ENCODE measurements at places on chromosomes 4 and X.
A peak's percentile ranks its signal among the peaks of the same experiment; 100 is the strongest.

- DNase-seq: no peak
Measured at GRCh38 chr4:61461956-61462355, 261.8 kb downstream of the ADGRL3 start.

GRCh38 chr4:43325220-43325967 lies 432.9 kb downstream of the GRXCR1 start:
- peak; percentile 29 for DNase-seq

GRCh38 chr4:25233194-25233593 lies 639 bp upstream of the PI4K2B start:
- DNase-seq: no peak

GRCh38 chr4:186097386-186097785 lies 7.1 kb upstream of the FAM149A start:
- DNase-seq: no peak

DNA sequence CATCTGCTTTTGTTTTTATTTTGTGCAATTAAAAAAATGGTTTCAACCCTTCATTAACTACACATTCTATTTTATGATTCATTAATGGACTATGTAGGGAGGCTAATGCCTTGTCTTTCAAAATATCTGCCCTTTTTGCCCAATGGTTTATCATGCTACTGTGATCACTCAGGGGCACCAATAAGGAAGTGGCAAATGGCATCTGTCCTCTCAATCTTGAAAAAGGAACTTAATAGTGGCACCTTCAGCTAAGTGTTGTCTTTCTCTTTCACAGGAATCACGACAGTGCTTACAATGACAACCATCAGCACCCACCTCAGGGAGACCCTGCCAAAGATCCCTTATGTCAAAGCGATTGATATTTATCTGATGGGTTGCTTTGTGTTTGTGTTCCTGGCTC lies 57.1 kb downstream of the COMMD8 start:
- no peak for DNase-seq

GRCh38 chrX:148960060-148960459 lies 459.6 kb downstream of the AFF2 start:
- DNase-seq: no peak

- no peak for DNase-seq
Measured at GRCh38 chrX:120668357-120668756, 38.5 kb upstream of the C1GALT1C1 start.

- peak; percentile 23 for DNase-seq
Measured at GRCh38 chr4:132642016-132642817, 506.9 kb upstream of the PCDH10 start.

GRCh38 chr4:152342293-152342692 lies 193.6 kb downstream of the FBXW7 start:
- DNase-seq: peak; percentile 40

DNA sequence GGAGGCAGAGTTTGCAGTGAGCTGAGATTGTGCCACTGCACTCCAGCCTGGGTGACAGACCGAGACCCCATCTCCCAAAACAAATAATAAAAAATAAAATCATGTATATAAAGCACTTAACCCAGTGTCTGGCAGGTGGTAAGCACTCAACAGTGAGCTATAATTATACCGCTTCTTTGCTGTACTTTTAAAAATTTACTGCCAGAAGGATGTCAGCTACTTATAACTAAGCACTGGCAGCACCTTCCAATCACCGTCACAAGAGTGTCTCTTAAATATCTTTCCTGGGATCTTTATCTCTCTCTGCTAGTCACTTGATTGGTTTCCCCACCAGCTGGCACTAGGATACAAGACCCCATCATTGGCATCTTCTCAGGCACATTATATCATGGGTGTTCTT lies 53.9 kb upstream of the DAPP1 start:
- no peak for DNase-seq

DNA sequence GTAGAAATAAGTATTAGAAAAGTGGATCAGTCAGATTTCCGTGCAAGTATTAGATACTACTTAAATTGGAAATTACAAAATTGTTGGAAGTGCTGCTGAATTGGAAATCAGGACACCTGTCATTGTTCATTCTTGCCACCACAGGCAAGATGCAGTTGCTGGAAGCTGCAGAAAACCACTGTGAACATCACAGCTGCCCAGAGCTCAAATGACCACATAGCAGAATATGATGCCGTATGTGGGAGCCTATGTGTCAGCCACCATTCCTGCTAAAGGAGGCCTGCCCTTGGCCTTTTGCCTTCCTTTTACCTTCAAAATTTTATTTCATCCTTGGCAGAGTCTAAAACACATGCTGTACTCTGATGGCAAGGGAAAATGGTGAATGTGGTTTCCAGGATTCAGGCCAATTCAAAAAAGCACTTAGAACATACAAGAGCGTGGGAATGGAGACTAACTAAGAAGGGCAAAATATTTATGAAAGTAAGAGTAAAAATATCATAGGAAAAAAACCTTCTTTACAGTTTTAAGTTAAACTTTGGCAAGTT lies 1005.5 kb upstream of the GRID2 start:
- DNase-seq: no peak

DNA sequence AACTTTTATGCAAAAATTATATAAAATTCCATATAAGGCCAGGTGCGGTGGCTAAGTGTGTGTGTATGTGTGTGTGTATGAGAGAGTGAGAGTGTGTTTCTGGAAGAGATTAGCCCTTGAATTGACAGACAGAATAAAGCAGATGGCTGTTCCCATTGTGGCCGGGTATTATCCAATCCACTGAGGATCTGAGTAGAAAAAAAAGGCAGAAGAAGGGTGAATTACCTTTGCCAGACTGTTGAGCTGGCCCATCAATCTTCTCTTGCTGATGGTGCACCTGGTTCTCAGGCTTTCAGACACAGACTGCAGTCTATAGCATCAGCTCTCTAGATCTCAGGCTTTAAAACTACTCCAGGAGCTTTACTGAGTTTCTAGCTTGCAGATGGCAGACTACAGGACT lies 92.2 kb upstream of the SLIT2 start:
- DNase-seq: no peak

DNA sequence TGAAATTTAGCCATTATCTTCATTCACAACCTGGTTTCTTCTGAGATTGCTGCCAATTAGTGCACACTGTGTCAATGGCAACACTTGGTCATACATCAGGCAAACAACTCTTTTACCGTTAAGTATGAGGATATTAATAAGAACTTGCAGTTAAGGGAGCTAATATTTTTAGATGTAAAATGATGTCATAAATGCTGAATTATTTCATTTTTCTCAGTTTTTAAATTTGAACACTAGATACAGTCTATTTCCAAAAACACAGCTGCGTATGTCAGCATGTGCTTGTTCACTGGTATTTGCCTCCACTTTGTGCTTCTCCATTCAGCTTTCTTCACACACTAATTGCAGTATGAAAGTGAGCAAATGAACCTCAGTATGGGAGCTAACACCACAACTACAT lies 1.6 kb downstream of the KLHL13 start:
- no peak for DNase-seq

- peak; percentile 56 for DNase-seq
Measured at GRCh38 chrX:716136-716535, 85.5 kb downstream of the SHOX start.

DNA sequence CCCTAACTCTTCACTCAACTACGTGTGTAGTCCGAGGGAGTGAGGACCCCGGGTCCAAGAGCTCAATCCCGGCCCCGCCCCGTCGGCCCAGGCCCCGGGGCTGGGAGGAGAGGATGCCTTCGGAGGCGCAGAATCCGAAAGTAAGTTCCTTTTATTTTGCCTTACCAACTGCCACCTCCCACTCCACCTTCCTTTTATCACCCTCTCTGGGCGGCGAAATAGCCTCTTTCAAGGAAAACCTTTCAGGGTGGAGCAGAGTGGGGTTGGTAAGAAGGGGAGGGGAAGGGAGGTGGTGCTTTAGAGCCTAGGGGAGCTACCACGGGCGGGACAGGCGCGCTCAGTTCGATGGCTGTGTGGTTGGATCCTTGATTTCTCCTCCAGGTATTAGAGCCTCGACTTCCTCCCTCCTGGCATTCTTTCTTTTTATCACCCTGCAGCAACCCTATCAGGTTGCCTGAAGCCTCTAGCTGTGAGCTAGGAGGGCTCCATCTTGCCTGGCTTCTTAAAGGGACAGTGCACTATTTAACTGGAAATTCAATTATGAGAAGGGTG lies 191.2 kb downstream of the RRAGB start:
- DNase-seq: peak; percentile 0

GRCh38 chr4:189092581-189092980 lies 848.1 kb upstream of the FRG1 start:
- peak; percentile 46 for DNase-seq

- no peak for DNase-seq
Measured at GRCh38 chrX:24528605-24529004, 63.5 kb downstream of the PDK3 start.

GRCh38 chr4:182140547-182140946 lies 102.7 kb upstream of the TENM3 start:
- no peak for DNase-seq

DNA sequence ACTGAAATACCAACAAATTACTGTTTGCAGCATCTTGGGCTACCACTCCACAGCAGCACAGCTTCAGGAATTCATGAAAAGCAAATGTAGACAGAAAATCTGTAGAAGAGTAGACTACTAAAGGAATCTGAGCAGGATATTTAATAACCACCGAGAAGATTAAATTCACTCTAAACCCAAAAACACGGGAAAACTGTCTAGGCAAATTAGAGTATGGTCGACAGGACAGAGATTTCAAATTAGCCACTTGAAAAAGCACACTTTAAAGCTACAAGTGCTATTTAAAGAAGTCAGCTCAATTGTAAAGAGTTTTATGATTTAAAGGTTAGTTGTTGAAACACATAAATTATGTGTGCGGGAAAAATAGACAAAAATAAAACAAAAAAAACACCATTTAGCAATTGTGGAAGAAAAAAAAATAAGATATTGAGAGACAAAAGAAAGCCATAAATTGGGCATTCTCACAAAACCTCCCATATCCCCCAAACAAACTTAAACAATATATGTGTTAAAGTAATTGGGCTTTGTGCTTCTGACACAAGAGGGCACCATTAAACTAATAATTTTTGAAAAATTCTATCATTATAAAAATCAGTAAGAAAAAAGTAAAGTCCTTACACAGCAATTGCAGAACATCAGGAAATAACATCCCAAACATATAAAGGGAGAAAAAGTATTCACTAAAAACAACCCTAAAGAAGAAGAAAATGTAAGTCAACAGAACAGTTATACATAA lies 880.8 kb downstream of the TECRL start:
- DNase-seq: no peak

- DNase-seq: no peak
Measured at GRCh38 chrX:68695206-68695845, 47.9 kb downstream of the STARD8 start.

DNA sequence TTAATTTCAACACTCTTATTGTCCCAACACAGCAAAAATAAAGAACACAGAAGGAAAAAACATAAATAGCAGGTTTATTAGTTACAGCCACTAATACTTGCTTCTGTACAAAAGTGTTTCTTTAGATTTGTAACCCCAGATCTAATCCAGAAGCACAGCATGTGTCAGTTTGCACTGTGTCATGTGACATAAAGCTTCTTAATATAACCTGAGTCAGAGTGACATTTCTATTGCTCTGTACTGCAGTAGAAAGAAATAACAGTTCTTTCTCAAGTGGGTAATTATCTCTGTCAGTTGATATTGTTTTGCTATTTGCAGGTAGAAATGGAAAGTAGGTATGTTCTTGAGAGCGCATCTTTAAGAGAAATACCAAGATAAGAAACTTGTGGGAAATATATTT lies 422.5 kb downstream of the ZIC3 start:
- DNase-seq: no peak

GRCh38 chr4:3688018-3688998 lies 77.9 kb upstream of the ADRA2C start:
- DNase-seq: no peak

DNA sequence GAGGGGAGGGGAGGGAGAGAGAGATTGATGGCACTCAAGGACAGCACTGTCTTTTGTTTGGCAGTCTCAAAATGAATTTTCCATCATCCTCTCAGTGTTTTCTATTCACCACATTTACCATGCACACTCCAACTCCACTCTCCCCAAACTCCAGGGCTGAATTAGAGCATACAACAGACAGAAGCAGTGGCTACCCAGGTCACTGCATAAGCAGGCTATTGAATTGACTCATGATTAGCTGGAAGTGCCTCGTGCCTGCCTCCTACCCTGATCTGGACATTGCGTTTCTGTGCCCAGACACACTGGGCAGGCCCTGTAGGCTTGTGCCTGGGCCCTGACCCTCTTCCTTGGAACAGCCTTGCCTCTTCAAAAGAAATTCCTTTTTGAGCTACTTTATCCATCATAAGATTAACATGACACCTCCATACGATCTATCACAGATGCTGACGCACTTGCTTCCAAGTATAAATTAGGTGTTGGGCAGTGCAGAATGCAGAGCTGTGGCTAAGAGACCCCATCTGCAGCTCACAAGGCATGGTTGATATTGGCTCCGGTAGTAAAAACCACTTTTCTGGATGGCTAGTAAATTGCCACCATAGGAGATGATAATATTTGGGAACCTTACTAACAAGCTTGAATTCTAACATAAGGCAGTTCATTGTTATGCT lies 752.9 kb downstream of the RPA4 start:
- no peak for DNase-seq

DNA sequence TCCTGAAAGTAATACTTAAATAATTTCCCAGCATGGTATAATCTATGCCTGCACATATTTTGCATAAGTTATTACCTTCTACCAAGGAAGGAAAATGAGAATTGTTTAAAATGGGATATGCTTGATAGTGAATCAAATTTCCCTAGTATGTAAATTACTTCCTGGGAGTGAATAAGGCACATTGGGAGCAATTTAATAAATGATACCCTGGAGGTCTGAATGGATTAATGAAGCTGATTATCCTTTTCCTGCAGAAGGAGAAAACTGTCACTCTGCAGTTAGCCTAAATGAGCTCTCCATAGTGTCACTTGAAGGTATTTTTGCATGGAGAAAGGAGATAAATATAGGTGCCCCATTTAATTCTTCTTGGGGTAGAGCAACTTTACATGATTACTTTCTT lies 2212.0 kb downstream of the PCDH7 start:
- DNase-seq: no peak

GRCh38 chrX:115344885-115345614 lies 55.5 kb downstream of the LUZP4 start:
- peak; percentile 97 for DNase-seq

- peak; percentile 45 for DNase-seq
Measured at GRCh38 chr4:152937336-152938236, 1.5 kb downstream of the FHDC1 start.

DNA sequence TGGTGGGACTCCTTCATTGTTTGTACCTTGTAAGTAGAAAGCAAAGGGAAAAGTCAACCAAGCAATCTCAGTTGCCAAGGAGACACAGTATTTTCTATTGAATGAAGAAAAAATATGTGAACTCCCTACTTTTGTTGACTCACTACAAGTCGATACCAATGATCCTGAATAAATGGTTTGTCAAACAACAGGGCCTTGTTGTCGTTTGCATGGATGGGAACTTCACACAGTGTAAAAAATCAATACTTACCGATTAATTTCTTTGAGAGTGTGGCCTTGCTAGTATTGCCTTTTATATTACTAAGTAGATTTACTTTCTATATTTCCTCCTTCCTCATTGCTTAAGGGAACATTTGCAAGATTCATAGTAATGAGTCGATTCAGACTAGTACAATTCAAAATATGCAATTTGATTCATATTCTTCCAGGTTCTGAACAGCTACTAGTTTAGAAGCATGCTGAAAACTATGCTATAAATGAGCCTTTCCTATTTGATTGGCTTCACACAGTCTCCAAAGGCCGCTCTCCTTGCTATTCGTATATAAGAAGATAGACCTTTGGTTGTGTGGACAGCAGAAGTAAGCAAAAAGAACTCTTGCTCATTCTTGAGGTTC lies 108.0 kb downstream of the ZNF330 start:
- DNase-seq: peak; percentile 43

All from fibroblast of skin of right biceps (primary cell).